ENCODE measurements at places on chromosomes 16 and 17.

DNA sequence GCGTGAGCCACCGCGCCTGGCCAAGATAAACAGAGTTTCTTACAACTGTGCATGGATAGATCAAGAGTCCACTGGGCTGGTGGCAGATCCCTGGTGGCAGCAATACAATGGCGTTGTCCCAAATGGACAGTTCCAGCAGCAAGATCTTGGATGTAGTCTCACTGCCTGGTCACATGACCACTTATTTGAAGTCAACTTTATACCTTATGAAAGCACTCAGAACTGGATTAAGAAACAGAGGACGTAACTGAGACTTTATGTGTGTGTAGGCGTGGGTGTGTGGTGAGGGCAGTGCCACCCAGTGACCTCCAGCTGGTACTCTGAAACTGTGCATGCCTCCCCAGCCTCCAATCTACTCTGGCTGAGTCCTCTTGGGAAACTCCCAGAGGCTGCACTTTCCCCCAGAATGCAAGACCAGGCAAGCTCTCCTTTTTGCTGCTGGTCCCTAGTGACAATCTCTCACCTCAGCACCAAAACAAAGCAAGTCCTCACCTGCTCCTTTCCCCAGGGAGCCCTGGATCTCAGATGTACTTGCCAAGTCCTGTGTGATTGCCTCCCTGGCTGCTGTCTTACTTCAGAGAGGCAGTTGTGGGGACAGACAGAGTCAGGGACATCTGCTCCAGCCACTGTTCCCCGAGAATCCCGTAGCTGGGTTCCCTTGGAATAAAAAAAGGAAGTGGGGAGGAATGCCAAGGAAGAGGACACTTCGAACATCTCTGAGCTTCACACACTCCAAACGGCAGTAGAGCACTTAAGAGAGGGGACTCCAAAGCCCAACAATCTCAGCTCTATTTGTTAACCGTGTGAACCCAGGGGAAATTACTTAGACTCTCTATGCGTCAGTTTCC, 11.7 kb upstream of the ST6GALNAC2 start:
- no peak for DNase-seq

GRCh38 chr16:7792346-7792745, 459.7 kb downstream of the RBFOX1 start:
- no peak for DNase-seq

- DNase-seq, result no peak
Observed at GRCh38 chr16:31157136-31157535, 7.3 kb upstream of the PRSS36 start.

GRCh38 chr17:57522042-57523005, 222.8 kb downstream of the CCDC182 start:
- no peak for DNase-seq

DNA sequence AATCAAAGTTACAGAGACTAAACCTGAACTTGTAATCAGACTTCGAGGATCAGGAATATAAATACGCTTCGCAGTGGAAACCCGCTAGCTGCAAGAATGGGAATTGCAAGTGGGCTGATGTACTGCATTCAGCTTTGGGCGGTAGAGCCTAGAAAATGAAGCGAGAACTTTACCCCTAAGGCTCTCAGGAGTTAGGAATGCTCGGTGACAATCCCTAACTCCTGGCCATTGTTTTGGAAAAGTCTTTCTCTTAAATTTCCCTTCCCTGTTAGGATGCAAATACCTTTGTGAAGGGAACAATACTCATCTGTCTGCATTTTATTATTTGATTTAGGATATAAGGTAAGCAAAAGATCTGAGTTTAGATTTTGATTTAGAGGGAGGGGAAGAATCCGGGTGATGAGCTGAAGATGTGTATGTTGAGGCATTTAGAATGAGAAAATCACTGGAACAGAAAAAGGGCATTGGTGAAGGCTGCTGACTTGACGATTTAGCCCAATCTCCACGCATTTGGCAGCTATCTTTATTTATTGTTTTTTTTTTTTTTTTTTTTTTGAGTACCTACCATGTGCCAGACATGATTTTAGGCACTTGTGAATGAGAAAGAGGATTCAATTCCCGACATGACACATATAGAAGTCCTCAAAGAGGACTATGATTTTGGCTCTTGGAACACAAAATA, 2.2 kb upstream of the TOX3 start:
- no peak for DNase-seq

DNA sequence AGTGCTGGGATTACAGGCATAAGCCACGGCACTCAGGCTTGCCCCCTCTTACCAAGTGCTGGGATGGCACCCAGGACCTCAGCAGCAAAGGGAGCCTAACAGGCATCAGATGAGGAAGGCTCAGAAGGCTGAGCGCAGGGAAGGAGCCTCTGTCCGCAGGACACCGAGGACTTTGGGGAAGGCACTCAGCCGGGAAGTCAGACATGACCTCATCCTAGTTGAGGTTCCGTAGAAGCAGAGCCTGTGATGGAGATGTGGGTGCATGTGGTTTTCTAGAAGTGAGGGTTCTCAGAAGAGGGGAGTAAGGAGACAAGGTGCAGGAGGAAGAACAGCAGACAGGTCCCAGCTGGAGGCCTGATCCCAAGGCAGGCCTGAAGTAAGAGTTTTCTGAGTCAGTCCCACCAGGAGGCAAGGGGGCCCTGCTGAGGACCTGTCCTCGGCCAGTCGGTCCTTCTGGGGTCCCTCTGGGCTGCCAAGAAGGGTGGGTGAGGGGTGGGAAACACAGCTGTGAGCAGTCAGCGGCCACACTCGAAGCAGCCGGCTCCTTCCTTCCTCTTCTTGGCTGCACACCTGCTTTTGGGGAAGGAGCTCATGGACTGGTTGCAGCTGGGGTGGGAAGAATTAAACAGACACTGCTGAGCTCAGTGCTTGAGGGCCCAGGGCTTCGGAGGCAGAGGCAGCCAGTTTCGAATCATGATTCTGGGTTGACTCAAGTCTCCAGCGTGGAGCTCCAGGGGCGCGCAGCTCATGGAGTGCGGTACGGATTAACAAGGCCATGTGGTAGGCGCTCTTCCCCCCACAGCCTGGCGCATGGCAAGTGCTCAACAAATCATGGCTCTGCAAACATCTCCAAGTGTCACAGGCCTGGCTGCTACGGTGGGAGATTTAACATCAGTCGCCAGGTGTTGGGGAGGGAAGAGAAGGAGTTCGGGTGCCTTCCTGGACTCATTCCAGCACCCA, 38.9 kb upstream of the SNN start:
- DNase-seq, result no peak

DNA sequence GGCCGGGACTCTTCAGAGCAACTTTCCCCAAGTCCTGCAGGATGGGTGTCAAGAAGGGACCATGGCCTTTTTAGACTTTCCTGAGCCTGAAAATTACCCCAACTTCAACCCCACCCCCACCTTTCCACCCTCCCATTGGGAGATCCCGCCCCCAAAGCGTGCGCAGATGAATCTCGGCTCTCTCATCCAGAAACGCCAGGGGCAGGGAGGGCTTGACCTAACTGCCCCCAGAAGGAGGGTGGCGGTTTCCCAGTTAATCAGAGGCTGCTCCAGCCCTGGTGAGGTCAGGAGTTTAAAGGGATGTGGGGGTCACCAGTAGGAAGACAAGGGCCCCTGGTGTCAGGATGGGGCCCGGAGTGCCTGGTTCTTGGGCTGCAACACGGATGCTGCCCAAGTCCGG, 480 bp downstream of the KIF19 start:
- no peak for DNase-seq

DNA sequence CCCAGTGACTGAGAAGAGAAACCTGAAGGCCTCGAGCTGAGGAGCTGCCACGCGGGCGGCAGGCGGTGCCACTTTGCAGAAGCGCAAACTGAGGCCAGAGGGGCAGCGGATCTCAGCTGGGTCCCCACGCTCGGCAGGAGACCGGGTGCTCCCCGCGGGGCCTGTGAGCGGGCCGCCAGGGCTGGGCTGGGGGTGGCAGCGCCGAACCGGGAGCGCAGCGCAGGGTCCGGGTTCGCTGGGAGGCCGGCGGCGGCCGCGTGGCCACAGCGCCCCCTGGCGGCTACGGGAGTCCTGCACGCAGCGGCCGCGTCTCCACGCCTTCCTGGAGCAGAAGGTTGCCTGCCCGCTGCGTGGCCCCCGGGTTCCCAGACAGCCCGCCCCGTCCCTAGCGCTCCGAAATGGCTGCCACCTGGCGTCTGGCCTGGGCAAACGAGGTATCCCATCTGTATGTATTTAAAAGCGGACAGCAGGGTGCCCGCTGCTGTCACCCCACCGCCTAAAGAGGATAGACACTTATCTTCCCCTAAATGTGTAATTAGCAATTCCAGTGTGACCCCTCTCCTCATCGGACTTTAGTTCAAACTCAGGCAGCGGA, 96.1 kb upstream of the CDH5 start:
- DNase-seq, result no peak

DNA sequence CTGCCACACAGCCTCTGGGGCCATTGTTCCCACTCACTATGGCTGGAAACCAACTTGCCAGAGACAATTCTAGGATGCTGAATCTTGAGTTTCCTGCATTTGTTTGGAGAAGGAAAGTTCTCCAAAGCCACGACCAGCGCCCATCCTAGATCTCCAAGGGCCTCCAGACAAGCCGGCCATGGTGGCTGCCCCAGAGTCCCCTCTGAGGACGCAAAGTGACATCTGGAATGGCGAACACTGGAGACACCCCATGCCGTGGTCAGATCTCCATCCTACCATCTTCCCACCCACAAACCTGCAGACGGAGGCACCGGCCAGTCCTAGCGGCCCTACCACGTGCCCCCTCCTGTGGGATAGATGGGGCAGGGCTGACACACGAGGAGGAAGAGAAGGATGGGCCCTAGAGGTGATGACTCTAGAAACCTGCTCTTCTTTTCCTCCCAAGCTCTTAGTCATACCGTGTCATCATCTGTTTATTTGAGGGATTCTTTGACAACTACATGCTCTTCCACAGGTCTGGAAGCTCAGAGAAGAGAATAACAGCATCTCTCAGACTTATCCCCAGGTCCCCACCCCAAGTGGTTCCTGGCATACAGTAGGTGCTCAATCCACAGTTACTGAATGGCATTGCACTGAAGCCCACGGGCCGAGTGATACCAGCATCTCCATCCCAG, 71.3 kb downstream of the MYH11 start:
- DNase-seq, result no peak

DNA sequence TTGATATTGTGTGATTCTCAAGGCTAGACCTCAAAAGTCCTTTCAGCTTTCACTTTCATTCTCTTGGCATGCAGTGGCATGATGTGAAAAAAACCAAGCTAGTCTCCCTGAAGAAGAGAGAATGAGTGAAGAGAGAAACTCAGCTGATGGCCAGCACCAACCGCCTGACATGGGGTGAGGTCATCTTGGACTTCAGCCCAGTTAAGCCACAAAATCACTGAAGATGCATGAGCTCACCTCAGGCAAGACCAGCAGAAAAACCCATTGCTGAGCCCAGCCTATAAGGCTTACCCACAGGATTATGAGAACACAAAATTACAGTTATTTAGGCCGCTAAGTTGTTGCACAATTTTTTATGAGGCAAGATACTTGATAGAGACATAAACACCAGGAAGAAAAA, 496.5 kb downstream of the TOX3 start:
- no peak for DNase-seq

- DNase-seq, result no peak
Observed at GRCh38 chr16:30473231-30474073, 910 bp downstream of the ITGAL start.

DNA sequence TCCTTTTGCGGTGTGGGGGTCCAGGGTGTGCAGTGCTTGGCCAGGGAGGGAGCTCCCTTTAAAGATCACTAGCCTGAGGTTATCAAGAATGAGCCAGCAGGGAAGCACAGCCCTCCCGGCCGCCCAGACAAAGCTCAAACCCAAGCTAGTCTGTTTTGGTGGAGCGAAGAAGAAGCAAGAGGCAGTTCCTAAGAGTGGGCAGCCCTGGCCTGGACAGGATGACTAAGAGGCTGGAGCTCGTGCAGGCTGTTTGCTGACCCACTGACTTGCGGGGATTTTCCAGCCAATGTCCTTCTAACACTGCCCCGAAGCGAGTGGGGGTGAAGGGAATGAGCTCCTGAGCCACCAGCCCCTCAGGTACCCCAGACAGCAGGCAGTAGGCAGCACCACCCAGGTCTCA, 134.4 kb downstream of the COPRS start:
- DNase-seq, result no peak

DNA sequence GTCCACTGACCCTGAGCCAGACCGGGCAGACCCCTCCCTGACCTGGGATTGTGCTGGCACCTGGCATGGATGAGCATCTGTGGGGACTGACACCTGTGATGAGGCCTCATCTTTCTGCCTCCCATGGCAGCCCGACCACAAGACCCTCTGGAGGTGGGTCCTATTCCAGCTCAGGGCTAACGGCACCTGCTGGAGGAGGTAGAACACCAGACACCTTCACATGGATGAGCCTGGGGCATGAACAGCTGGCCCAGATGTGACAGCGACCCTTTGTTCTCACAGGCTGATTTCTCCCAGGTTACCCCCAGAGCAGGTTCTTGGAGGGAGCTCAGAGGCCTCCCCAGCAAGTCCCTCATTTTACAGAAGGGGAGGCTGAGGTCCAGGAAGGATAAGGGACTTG, 46.4 kb upstream of the PIK3R6 start:
- DNase-seq, result no peak

DNA sequence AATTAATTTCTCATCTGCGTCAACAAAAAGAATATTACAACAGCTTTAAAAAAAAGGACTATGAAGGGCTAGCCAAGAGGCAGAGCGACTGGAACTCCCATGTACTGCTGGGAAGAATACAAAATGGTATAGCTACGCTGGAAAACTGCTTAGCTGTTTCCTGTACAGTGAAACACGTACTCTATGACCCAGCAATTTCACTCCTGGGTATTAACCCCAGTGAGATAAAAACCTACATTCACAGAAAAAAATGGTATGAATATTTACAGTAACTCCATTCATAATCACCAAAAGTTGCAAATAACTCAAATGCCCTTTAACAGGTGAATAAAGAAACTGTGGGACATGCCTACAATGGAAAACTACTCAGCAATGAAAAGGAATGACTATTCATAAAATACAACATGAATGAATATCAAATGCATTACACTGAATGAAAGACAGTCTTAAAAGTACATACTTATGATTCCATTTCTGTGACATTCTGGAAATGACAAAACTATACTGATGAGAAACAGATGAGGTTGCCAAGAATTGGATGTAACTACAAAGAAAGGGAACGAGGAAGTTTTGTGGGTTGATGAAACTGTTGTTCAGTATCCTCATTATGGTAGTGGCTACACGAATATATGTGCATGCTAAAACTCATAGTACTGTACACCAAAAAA, 27.6 kb downstream of the CMTM4 start:
- DNase-seq, result no peak

DNA sequence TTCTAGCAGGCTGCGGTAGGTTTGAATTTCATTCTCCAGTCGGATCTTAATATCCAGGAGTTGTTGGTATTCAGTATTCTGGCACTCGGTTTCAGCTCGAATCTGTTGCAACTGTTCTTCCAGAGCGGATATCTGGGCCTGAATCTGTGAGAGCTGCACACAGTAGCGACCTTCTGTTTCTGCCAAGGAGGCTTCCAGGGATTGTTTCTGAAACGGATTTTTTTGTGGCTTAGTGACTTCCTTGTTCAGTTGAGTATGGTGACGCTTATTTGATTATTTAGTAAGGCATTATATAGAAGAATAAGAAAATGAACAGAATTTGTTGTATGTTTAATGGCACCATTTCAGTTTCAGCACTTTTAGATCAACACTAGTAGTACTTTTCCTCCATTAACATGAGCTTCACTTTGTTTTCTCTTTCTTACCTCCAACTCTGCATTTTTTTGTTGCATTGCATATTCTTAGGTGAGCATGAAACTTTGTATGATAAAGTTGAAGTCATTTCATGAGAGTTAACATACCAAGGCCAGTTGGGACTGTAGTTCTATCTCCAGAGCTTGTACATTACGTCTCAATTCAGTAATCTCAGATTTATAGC, 2.8 kb downstream of the KRT10 start:
- DNase-seq, result no peak

GRCh38 chr17:8029121-8029520, 9.7 kb upstream of the ALOX15B start:
- DNase-seq, result no peak

GRCh38 chr16:74574146-74574545, 32.8 kb downstream of the GLG1 start:
- DNase-seq, result no peak

Measured in NCI-H1417 treated with DMSO at 0.1 percent for 48 hours (cell line).